Renal pelvis (tissue), 12 donors: ENCODE measurements at places on chromosomes 5 and 9. TPM values are rescaled to one million over a fixed set of nuclear protein-coding genes. Genes with fewer than 3 reads are reported as not detected.

DNA sequence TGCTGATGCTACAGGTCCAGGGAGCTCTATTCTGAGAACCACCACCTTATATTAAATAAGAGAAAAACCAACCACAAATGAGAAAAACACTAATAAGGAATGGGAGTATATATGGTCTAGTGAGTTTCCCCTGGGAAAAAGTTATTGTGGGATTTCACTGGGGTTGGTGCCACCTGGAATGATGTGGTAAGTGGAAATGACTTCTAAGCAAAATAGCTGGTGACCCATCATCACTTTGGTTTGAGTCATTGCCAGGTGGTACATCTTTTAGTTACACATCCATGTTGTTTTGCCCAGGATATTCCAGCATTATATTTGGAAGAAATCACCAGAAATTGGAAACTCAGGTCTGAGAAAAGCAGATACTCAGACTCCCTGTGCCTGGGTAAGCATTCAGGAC is 437.3 kb downstream of the DTWD2 start:
- no peak for DNase-seq

DNA sequence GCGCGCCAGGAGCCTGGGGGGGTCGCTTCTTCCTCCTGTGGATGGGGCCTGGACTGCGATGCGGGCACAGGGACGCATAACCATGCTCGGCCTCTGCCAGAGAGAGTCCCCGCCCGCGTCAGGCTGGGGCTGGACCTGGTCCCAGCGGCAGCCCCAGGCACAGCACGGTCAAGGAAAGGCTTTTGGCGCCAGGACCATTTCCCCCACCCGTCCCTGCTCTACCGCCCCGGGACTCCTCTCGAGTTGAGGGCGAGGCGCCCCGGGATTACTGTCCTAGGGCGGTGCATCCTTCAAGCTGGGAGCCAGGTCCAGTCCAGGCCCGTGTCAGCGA is 341 bp downstream of the MXD3 start:
- DNase-seq = no peak

DNA sequence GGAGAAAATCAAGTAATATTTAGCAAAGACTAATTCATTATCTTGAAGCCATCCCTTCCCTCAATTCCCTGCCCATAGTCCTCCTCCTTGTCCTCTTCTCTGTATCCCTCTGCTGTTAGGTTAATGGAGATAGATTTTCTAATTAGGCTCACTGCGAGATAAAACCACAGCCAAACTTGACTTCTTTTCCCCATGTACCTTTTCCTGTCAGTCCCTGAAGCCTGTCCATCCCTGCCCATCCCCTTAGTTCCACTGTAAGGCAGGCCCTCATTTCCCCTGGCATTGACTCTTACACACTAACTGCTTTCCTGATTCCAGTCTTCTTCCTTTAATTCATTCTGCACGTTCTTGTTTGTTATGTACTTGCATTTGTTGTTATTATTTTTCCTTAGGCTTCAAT is 1.2 kb downstream of the TLR4 start:
- no peak for DNase-seq

GRCh38 chr5:108255468-108255867 is 126.4 kb downstream of the FBXL17 start:
- DNase-seq = no peak

- no peak for DNase-seq
Observed at GRCh38 chr9:366620-367019, 152.0 kb downstream of the DOCK8 start.

- no peak for DNase-seq
Observed at GRCh38 chr5:158785397-158785796, 314.3 kb downstream of the EBF1 start.

DNA sequence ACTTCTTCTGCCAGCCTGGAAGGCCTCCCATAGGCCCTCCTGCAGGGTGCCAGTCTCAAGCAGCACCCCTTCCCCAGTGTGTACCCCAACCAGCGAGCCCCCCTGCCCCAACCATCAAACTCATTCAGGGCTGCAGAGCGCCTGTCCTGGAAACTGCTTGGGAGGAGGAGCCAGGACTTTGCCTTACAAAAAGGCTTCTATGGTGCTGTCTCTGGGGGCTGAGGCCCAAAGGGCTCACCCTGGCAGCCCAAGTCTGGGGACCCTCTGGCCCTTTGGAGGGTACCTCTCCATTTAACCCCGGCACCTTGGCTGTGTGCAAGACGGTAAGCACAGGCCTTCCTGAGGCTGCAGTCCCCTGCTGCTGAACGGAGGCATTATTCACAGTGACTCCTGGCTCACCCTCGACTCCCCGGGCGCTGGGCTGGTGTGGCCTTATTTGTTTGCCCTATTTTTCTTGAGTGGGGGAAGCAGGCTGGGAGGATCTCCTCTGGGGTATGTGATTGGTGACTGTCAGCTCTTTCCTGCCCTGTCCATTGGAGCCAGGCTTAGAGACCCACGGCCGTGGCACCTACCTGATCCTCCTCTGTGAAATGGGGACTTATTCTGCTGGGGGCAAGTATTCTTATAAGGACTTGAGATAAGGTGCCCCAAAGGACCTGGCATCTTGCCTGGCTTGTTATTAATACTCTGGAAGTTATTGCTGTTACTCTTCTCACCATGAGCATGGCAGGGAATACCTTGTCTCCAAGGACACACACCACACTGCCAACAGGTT is 5.8 kb downstream of the LMX1B start:
- DNase-seq = no peak

- no peak for DNase-seq
Observed at GRCh38 chr5:173202266-173202875, 32.6 kb downstream of the NKX2-5 start.

DNA sequence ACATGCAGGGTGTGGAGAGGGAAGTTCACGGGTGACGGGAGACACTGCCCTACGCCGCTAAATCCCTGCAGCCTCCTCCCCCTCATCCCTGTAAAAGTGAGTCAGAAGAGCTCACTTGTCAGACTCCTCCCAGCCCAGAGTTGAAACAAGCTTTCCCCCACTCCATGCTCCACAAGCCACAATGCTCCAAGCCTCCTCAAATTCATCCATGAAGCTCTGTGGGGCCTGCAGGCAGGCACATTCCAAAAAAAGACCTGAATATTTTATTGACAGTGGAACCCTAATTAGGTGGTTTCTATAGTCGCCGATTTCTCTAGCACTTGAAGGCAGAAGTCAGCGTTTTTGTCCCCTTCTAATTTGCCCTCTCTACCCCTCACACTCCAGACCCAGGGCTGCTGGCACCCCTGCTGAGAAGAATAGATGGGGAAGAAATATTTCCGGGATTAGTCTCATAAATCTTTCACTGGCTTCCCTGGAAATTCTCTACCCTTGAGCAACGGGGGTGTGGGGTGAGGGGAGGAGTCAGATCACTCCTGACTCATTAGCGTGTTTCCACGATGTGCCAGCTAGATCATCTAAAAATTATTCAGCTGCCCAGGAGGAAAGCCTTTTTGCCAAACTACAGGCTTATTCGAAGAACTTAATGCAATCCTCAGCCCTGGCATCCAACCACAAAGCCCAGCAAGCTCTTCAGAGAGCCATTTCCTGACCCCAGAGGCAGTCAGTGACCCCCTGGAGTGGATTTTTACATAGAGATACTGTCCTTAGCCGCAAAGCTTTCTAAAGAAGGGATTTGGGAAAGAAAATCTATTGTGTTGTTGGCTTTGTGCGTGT is 97.1 kb downstream of the ENC1 start:
- peak; percentile 57 for DNase-seq

GRCh38 chr5:68519143-68519542 is 303.6 kb downstream of the PIK3R1 start:
- no peak for DNase-seq

The TMEM174 gene
- 27.2 TPM for polyA plus RNA-seq

The KCNT1 gene
- polyA plus RNA-seq = 0.09 TPM

The MEGF10 gene
- 0.99 TPM for polyA plus RNA-seq
